NCI-H526 (cell line): ENCODE measurements at places on chromosomes 1 and 21.

GRCh38 chr1:219347921-219348391, 174.3 kb downstream of the LYPLAL1 start:
- no peak for DNase-seq

DNA sequence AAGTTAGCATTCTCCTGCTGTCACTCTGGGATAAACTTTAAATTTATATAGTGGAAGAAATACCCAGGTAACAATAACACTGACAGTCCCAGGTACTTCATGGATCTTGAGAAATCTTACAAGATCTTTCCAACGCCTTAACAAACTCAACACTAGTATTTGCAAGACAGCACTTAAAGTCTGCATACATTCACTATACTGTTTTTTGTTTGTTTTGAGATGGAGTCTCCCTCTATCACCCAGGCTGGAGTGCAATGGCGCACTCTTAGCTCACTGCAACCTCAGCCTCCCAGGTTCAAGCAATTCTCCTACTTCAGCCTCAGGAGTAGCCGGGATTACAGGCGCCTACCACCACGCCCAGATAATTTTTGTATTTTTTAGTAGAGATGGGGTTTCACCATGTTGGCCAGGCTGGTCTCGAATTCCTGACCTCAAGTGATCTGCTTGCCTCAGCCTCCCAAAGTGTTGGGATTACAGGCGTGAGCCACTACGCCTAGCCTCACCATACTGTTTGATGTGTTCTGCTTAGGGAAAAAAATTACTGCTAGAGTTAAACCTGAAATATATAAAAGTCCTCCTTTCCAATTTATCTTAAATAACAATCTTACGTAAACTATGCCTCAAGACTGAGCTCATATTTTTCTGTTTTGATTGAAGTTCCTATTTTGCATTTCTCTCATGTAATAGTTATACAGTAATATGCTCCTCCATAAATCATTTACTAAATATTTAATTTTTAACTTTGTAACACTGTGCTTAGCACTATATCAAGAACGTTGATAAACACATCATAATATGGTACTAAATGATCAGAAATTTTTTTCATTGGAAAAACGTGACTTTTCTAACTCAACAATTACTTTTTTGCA, 17.5 kb downstream of the EYA3 start:
- no peak for DNase-seq

- DNase-seq: no peak
These were observed 5.8 kb upstream of the PHC2 start for GRCh38 chr1:33436557-33437285.

- no peak for DNase-seq
These were observed 49.8 kb downstream of the IGSF21 start for GRCh38 chr1:18157352-18157751.

- DNase-seq: no peak
These were observed 15.7 kb downstream of the TTC34 start for GRCh38 chr1:2785631-2786328.

DNA sequence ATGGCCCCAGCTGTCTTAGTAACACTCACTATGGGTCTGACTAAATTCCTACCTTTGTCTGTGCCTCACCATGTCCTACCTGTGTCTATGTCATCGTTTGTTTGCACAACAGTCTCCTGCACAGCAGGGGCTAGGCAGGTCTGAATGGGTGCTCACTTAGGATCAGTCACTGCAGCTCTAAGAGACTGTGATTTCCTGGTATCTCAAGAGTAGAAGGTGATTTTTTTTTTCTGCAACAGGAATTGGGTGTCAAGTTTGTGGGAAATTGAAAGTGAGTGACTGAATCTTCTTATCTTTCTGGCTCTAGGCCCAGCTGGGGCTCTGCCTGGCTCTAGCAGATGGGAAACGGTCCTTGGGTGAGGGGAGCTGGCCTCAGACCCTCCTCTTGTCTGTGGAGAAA, 46.4 kb upstream of the TRABD2B start:
- no peak for DNase-seq

GRCh38 chr1:162627662-162628296, 4.5 kb upstream of the DDR2 start:
- peak; percentile 30 for DNase-seq

- no peak for DNase-seq
These were observed 601.9 kb downstream of the MRPL39 start for GRCh38 chr21:25005388-25005787.

GRCh38 chr1:17674726-17675500, 80.2 kb upstream of the ACTL8 start:
- DNase-seq: no peak

DNA sequence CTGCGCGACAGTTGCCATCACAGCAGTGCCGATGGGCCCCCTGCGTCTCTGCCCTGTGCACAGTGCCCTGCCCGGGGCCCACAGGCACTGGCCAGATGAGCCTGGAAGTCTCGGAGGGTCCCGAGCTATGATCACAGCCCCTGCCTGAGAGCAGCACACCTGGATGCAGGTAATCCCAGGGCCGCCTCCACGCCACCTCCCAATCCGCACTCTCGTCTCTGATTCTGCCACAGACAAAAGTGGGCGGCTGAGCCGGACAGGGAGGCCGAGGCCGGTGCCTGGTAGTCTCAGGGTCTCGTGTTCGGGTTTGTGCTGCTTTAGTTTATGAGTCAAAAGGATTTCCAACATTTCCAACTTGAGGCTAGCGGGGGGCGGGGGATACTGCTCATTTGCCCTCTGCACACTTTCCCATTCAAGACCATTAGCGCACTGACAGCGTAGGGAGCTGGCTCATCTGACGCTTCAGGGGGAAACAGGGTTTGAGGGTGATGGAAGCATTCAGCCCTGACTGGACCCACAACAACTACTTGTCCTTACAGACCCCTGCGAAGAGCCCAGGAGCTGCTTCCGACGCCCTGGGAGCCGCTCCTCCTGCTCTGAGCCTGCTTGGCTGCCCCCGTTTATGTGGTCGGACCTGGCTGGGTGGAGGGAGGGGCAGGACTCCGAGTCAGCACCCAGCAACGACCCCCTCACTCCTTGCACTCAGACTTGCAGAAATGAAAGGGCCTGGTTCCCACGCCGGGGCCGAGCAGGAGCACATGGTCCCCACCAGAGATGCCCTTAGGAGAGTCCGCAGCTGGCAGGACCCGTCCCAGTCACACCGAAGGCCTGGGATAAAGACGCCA, 1.8 kb upstream of the TTC34 start:
- DNase-seq: no peak

- no peak for DNase-seq
These were observed 10.6 kb downstream of the ID3 start for GRCh38 chr1:23548704-23549143.

DNA sequence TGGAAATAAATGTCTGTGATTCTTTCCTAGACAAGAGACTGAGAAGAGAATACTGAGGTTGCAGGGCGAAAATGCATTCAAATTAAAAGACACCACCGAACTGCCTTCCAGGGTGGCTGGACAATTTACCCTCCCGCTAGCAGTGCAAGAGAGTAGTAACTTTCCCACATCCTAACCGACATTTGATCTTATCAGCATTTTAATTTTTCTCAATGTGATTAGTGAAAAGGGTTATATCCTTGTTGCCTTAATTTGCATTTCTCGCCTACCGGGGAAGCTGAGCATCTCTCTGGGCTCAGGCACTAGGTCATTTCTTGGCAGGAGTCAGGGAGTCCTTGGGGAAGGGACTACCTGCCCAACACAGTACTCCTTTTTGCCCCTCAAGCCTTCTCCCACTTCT, 2.8 kb downstream of the TNFRSF8 start:
- DNase-seq: no peak

DNA sequence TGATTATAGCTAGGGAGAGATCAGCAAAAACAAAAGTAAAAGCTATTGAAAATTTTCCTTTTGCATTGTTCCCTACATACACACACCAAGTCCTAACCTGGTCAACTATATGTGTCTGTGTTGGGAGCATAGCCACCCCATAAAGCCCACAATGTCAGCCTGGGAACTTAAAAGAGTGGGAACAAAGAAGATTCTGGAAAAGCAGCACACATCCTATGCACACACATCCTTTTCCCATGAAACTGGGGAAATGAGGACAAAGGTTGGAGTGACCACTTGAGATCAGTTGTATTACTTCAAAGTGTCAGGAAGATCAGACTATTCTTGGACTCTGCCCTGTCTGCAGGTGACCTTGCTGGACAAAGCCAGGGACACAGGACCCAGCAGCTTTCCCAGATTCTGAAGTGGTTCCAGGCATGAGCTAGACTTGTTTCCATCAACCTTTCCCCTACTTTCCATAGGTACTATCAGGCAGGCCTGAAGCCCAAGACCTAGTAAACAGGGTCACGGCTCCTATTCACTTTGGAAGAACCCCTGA, 15.9 kb downstream of the TXNIP start:
- no peak for DNase-seq

DNA sequence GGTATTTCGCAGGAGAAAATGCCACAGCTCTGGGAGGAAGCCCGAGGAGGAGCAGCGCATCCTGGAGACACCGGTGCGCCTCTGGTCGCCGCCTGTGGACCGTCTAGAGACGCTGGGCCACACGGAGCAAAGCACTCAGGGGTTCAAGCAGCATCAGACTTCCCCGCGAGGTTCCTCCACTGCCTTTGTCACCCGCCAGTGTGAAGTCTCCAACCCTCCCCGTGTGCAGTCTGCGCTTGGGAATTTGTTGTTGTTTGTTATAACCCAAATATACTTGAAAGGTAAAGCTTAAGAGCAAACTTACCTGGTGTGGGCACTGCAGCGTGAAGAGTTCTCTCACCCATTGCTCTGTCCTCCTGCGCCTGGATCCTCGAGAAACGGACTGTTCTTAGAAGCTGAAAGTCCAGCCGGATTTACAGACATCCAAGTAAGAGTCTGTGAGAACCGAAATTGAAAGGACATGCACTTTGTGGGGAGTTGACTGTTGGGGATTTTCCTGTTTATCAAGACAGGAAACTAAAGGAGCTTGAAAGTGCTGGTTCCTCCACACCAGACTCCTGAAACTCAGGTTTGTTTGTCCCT, at the start of gene GBP4:
Gene GBP4, minus strand, starts transcription at position 452 of the 582 bp plus-strand sequence. Its CDS starts 108 bp downstream, at position 344.
- no peak for DNase-seq

- DNase-seq: no peak
These were observed 37.6 kb downstream of the NRDC start for GRCh38 chr1:51840743-51841461.

GRCh38 chr1:37605061-37605650, 9.4 kb upstream of the GNL2 start:
- DNase-seq: no peak

- DNase-seq: no peak
These were observed 62.2 kb upstream of the RUNX3 start for GRCh38 chr1:24992124-24992760.

GRCh38 chr21:36478207-36478701, 1.7 kb downstream of the CLDN14 start:
- DNase-seq: no peak

- peak; percentile 53 for DNase-seq
These were observed 837 bp downstream of the FOXD3 start for GRCh38 chr1:63322944-63323864.

- DNase-seq: no peak
These were observed 35.4 kb downstream of the PRDM2 start for GRCh38 chr1:13735168-13735930.

- DNase-seq: no peak
These were observed 64.9 kb downstream of the EVA1C start for GRCh38 chr21:32477424-32477745.

GRCh38 chr1:35178874-35179380, 14.0 kb downstream of the SFPQ start:
- DNase-seq: no peak

DNA sequence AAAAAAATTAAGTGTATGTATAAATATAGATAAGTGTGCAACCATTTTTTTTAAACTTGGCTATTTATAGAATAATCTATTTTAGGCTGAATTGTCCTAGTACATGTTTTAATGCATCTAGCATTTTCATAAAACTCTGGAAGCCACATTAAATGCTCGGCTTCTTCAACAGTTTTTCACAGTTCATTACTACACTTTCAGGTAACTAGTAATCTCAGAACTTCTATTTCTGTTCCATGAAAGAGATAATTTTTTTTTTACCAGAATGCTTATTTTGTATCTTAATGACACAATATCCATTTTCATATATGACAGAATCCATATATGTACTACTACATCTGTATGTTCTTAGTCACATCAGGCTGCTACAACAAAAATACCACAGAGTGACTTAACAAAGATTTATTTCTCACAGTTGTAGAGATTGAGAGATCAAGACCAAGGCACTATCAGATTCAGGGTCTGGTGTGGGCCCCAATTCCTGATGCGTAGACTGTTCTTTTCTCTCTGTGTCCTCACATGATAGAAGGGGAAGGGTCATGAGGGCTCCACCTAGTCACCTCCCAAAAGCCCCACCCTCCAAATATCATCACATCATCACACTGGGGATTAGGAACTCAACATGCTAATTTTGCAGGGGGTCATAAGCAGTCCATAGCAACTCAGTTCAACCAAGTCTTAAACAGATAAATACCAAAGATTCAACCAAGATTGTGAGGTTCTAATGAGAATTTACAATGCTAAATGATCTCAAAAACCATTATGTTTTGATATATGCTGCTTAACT, 43.1 kb downstream of the ARHGAP29 start:
- no peak for DNase-seq

DNA sequence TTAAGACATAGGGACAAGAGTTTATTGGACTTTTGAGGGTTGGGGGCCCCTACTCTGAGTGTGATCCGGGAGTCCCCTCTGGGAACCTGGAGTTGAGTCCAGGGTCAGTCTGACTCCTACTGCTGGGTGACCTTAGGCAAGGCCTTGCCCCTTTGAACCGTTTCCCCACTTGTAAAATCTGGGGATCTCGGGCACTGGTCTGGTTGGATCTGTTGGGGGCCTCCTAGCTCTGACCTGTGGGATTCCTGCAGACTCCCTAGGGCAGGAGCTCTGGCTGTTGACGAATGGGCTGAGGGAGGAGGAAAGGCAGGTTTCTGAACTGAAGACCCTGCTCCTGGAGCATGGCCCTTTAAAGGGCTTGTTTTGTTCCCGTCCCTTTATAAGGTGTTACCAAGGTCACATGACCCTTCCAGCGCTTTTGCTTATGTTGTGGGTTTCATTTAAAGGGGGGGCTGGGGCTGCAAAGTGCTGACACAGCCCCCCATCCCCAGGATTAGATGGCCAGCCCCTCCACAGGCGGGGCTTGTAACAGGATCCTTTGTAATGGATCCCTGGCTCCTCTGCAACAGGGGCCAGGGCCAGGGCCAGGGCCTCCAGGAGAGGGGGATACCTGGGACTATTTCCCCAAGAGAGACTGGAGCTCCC, 50.7 kb downstream of the YARS1 start:
- no peak for DNase-seq

GRCh38 chr1:50978144-50978851, 8.3 kb downstream of the CDKN2C start:
- DNase-seq: peak; percentile 91

GRCh38 chr1:67059346-67059745, 5.4 kb upstream of the SLC35D1 start:
- no peak for DNase-seq
